Diencephalon (tissue), 1 donor: ENCODE measurements at places on chromosomes 16 and 17. TPM values are rescaled to one million over a fixed set of nuclear protein-coding genes. Genes with fewer than 3 reads are reported as not detected.

The TMEM235 gene
- not detected for total RNA-seq

The KRTAP4-3 gene
- not detected for total RNA-seq

The CHST5 gene
- total RNA-seq = 0.92 TPM

The HAS3 gene
- total RNA-seq = 12.0 TPM

The CCL4 gene
- 2.5 TPM for total RNA-seq

The ZFP90 gene
- total RNA-seq = 102 TPM

The PRR35 gene
- total RNA-seq = not detected

The NLRC3 gene
- 0.69 TPM for total RNA-seq

The PYCARD gene
- 7.4 TPM for total RNA-seq

The CMTM2 gene
- not detected for total RNA-seq

The ANKRD40CL gene
- not detected for total RNA-seq

The MLYCD gene
- total RNA-seq = 5.5 TPM

The CACNA1H gene
- 24.7 TPM for total RNA-seq
